ENCODE measurements at places on chromosomes 4 and X. TPM values are rescaled to one million over a fixed set of nuclear protein-coding genes. Genes with fewer than 3 reads are reported as not detected.

GRCh38 chr4:184403384-184403781, 71.0 kb downstream of the IRF2 start:
- no peak overlapping the region for H3K27ac ChIP-seq
- DNase-seq = no peak
- no peak overlapping the region for H3K4me3 ChIP-seq
- peaks cover 7% of the 10 kb centered on the region for H3K4me1 ChIP-seq
- no peaks in the 10 kb centered on the region for H3K27me3 ChIP-seq

GRCh38 chr4:48372272-48372671, 30.9 kb downstream of the SLAIN2 start:
- H3K4me3 ChIP-seq = no peak overlapping the region
- no peaks in the 10 kb centered on the region for H3K36me3 ChIP-seq
- no peaks in the 10 kb centered on the region for H3K27me3 ChIP-seq
- no peak overlapping the region for H3K27ac ChIP-seq

GRCh38 chr4:8010618-8011017, 71.0 kb upstream of the AFAP1 start:
- no peak overlapping the region for H3K27ac ChIP-seq
- DNase-seq = peak; percentile 45
- no peak overlapping the region for H3K4me3 ChIP-seq

- no peaks in the 10 kb centered on the region for H3K4me1 ChIP-seq
- no peaks in the 10 kb centered on the region for H3K27me3 ChIP-seq
- H3K4me3 ChIP-seq = no peak overlapping the region
- H3K36me3 ChIP-seq = no peaks in the 10 kb centered on the region
- H3K27ac ChIP-seq = no peak overlapping the region
Observed at GRCh38 chrX:17669891-17670290, 67.4 kb upstream of the SCML1 start.

DOCK11 gene
- total RNA-seq = 8.7 TPM

DNA sequence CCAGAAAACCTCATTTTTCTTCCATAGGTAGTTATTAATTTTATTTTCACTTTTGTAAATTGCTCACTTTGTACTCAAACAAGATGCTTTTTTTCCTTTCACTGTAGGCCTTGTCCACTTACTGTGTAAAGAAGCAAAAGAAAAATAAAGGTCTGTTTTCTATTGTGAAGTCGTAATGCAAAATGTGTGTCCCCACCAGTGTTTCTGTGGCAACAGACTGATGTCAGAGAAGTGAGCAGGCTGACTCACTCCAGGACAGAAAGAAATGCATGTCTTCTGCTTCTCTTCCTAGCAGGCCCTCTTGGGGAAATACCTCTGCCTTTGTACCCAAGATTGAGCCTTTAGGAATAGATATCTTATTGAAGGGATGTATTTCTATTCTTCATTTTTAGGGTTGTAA, 30.3 kb downstream of the INPP4B start:
- DNase-seq = no peak
- no peaks in the 10 kb centered on the region for H3K27me3 ChIP-seq
- H3K27ac ChIP-seq = no peak overlapping the region
- no peaks in the 10 kb centered on the region for H3K36me3 ChIP-seq
- H3K4me3 ChIP-seq = no peak overlapping the region
- H3K4me1 ChIP-seq = no peaks in the 10 kb centered on the region

DNA sequence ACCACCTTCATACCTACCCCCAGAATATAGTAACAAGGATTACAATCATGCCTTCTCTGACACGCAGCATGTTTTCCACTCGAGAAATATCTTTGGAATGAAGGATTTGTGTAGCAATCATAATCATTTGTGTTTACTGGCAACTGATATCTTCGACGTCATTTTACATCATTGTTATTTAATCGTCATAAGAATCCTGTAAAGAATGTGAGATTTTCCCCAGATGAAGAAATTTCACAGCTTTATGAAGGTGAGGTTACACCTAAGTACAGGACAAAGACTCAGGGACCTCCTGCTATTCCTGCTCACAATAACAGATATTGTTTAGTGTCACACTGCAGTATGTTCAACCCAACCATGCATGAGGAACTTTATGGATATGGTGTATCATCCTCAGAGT, 198.2 kb upstream of the LDB2 start:
- no peaks in the 10 kb centered on the region for H3K4me1 ChIP-seq
- H3K4me3 ChIP-seq = no peak overlapping the region
- no peaks in the 10 kb centered on the region for H3K36me3 ChIP-seq
- DNase-seq = no peak
- no peak overlapping the region for H3K27ac ChIP-seq
